Astrocyte of the hippocampus (primary cell): ENCODE measurements at places on chromosomes 2 and 18.

DNA sequence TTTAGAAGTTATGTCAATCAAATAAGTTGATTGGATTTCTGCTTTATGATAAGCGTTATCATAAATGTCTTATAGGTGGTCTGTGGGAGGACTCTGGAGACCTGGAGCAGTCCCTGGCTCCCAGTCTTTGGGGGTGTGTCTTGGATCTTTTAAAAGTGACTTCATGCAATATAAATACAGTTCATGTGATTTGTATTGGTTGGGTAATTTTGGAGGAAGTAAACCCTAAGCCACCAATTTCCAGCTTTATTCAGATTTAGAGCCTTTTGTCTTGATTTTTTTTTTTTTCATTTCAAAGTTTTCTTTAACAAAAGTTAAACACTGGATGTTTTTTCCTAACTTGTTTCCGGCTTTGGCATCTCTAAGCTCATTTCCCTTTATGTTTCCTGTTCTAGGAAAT lies 68.8 kb downstream of the MAP4K4 start:
- DNase-seq, result no peak

DNA sequence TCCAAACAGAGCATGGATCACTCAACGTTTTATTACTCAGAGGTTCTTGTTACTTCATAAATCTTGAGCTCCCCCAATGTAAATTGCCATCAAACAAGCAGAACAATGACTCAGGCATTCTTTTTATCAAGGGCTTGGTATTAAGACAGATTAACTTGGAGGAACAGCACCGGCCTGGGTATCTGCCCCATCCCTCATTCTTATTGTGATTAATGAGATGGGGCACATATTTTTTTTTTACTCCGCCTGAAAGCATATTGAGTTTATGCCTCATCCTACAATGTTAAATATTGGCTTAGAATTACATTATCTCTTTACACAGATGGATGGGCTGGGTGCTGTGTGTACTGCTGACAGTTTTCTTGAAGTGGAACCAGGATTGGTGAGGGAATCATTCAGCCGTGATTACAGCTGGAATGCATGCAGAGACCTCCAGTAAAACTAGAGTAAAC lies 387.3 kb downstream of the CLIP4 start:
- no peak for DNase-seq

GRCh38 chr2:202015471-202015870 lies 18.2 kb upstream of the FZD7 start:
- DNase-seq, result no peak

DNA sequence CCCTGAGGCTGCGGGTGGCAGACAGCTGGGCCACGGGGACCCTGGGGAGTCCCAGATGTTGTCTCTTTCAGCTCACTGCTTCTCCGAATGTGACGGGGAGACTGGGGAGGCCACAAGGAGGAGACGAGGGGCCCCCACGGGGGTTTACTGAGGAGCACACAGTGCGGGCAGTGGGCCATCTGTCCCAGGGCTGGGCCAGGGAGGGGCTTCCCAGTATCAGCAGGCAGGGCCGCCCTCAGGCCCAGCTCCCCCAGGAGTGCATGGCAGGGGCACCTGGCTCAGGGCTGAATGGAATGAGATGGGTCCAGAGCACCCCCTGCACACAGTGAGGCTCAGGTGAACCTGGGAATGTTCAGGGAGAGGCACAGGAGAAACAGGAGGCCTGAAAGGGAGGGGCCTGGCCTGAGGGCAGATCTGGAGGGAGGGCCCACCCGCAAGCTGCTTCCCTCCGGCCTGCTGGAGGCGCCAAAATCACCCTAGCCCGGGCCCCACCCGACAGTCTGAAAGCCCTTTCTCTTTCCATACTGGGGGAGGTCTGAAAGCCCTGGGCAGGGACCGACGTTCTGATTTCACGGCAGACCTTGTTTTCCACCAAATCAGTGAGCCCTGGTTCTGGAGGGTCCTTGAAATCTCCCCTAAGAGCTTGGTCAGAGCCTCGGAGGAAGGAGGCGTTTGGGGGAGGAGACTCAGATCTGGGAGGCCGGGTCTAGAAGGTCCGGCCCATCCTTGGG lies 35.5 kb upstream of the PTMA start:
- peak; percentile 45 for DNase-seq

DNA sequence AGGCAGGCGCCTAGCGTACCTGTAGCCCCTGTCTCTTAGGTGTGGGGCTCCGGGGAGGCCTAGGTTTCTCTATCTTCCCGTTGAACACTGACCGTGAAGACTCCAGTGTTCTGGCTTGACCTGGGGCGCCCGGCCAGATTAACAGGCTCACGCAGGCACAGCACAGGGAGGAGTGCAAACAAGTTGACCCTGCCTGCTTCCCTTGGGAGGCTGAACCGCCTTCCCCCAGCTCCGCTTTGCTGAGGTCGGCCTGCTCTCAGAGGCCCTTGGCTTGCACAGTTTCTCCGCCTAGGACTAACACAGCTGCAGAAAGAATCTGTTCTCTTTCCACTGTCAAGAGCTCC lies 567 bp downstream of the PCYOX1 start:
- no peak for DNase-seq

DNA sequence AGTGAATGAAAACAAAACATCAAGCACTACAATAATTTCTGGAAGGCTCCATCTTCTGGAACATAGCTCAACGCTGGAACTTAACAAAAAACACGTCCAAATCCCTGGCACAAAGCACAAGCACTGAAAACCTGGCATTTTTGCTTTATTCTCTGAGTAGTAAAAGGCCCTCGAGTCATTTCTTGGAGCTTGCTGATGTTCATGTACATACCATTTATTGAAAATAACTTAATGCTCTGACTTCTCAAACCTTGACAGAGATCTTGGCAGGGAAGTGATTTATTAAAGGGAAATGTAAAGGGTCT lies 76.5 kb upstream of the STK17B start:
- DNase-seq, result no peak

- DNase-seq, result peak; percentile 19
Observed at GRCh38 chr18:31658670-31659575, 25.5 kb downstream of the B4GALT6 start.

- no peak for DNase-seq
Observed at GRCh38 chr2:197238043-197238365, 72.6 kb downstream of the ANKRD44 start.

DNA sequence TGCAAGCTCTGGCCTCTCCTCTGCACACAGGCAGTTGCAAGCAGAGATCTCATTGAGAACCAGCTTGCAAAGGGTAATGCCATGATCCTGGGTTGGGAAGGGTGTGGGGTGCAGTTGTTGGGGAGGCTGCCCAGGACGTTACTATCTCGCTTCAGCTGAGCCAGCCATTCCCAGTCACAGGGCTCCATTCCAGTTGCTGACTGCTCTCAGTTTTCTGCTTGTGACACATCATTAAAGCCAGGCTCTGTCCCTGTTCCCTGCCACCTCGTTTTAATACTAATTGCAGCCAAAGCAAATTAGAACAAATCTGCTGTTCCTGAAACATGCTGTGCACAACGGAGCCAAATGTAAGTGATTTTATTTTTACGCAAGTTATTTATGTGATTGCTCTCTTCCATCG lies 62.5 kb upstream of the SMAD2 start:
- no peak for DNase-seq

- no peak for DNase-seq
Observed at GRCh38 chr2:66317268-66317890, 117.5 kb upstream of the MEIS1 start.

DNA sequence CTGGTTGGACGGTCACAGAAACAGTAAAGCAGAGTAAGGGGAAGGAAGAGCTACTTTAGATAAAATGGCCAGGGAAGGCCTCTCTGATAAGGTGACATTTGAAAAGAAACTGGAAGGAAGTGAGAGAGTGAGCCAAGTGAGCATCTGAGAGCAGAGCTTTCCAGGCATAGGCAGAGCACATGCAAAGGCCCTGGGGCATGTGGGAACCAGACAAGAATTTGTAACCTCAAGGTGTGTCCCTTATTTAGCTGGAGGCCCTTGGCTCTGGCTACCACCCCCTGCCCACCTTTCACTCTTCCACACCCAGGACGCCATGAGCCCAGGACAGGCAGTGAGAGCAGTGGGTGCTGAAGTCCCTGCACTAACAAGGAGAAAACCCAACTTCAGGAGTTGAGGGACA lies 116.0 kb downstream of the CELF4 start:
- no peak for DNase-seq

DNA sequence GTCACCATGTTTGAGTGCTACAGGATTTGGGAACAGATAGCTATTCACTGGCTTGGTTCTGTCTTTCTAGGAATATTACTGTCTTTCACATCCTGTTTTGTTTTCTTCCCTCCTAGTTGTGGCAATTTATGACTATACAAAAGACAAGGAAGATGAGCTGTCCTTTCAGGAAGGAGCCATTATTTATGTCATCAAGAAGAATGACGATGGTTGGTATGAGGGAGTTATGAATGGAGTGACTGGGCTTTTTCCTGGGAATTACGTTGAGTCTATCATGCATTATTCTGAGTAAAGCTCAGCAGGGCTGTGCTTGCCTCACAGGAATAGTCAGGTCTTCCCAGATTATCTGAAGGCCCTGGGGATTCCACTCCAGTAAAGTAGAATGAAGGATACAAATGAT lies 98.9 kb downstream of the ABI2 start:
- DNase-seq, result no peak

DNA sequence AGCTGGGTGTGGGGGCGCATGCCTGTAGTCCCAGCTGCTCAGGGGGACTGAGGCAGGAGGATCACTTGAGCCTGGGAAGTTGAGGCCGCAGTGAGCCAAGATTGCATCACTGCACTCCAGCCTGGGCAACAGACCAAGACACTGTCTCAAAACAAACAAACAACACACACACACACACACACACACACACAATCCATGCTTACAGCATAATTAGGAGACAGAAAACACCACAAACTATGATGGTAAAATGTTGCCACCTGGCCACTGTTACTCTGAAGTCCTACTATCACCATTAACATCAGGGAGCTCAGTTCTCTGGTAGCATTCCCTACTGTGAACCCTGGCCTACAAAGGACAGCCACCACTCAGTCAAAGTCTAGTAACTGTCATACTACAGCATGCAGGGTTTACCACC lies 18.3 kb downstream of the DNPEP start:
- DNase-seq, result peak; percentile 80

DNA sequence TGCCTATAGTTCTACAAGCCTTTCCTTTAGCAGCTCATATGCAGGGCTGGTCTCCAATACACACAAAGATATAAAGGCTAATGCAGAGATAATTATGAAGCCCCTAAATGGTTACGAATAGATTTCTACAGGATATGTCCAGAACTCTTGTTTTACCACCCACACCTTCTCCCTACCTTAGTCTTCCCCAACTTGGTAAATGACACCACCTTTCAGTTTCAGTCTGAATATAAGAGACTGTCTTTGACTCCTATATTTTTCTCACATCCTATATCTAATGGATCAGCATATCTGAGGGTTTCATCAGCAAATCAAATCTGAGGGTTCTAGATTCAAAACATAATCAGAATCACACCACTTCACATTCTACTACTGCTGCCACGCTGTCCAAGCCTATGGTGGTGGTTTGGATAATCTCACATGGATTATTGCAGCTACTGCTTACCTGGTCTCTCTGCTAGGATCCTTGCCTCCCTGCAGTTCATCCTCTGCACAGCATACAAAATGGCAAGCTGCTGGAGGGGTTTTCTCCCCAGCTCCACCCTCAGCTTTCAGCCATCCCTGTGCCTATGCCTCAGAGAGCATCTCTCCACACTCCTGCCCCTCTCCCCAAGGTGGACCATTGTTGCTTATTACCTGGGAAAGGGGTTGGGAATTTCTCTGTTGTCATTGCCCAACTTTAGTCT lies 178.0 kb upstream of the SPOPL start:
- no peak for DNase-seq

- DNase-seq, result no peak
Observed at GRCh38 chr2:238465487-238466242, 38.9 kb downstream of the ASB1 start.

- DNase-seq, result peak; percentile 1
Observed at GRCh38 chr2:228613133-228613850, 431.8 kb upstream of the SPHKAP start.

DNA sequence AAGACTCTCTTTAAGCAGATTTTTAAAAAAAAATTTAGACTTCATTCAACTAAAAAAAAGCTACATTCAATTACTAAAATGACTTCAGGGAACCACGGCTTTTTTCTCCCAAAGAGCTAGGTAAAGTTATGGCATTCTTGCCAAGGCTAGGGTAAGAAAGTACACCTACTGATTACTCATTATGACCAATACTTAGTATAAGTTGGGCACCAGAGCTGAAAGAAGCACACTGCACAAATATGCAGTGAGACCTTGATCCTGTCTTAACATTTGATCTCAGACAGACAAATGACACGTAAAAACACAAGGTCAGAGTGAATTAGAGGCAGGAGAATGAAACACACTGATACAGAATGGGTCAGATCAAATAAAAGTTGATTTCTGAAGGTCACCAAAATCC lies 88.7 kb downstream of the THADA start:
- no peak for DNase-seq

DNA sequence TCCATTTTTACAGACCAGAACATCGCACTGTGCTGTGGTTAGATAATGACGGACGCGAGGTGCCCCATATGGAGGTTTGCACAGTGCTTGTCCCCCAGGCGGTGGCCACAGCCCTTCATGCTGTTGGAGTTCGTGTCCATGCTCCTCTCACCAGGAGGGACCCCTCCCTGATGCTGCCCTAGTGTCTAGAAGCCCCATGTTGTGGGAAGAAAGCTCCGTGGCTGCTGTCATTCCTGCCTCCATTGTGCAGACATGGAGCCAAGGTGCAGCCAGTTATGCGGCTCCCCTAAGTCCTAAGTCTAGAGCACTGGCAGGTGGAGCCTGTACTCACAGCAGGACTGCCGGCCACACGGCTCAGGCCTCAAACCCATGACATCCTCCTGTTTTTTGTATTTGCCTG lies 464.9 kb downstream of the EIPR1 start:
- no peak for DNase-seq

GRCh38 chr2:104406261-104406726 lies 447.6 kb upstream of the POU3F3 start:
- DNase-seq, result peak; percentile 86

DNA sequence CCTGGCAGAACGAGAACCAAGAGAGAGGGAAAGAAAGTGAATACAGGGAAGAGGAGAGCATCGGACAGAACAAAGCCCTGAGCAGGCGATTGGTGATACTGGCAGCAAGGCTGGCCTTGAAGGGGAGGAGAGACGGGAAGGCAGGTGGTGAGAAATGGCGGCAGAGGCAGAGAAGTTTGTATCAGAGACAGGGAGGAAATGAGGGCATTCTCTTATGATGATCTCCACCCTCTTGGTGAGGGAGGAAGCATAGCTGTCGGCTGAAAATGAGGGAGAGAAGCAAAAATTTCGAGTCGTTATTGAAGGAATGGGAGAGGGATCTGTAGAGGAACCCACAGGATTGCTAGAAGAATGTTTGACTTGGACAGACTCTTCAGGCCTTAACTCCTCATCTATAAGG lies 80.6 kb downstream of the CLIP4 start:
- peak; percentile 9 for DNase-seq

DNA sequence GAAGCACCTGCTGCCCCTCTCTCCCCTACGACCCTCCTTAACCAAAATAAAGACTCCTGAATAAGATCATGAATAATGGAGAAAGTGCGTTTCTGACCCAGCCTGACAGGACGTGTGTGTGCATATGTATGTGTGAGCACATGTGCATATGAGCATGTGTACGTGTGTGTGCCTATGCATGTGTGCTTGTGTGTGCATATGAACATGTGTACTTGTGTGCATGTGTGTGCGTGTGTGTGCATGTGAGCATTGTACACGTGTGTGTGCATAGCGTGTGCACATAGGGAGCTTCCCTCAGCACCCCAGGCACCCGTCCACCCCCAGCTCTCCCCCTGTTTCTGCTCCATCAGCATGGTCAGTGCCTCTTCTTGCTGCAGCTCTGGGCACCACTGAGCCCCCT lies 10.7 kb downstream of the KCNIP3 start:
- DNase-seq, result no peak
